ENCODE measurements at places on chromosomes 5 and 9.
A peak's percentile ranks its signal among the peaks of the same experiment; 100 is the strongest.

GRCh38 chr5:116038817-116039216 is 6.5 kb downstream of the ARL14EPL start:
- no peaks in the 10 kb centered on the region for H3K36me3 ChIP-seq
- peaks cover 3% of the 10 kb centered on the region for H3K27me3 ChIP-seq
- no peak overlapping the region for H3K4me3 ChIP-seq
- DNase-seq, result no peak
- peaks cover 23% of the 10 kb centered on the region for H3K4me1 ChIP-seq

GRCh38 chr5:137236252-137236651 is 262.9 kb downstream of the SPOCK1 start:
- no peak overlapping the region for H3K4me3 ChIP-seq
- H3K27me3 ChIP-seq, result no peaks in the 10 kb centered on the region
- H3K36me3 ChIP-seq, result no peaks in the 10 kb centered on the region
- H3K27ac ChIP-seq, result no peak overlapping the region

DNA sequence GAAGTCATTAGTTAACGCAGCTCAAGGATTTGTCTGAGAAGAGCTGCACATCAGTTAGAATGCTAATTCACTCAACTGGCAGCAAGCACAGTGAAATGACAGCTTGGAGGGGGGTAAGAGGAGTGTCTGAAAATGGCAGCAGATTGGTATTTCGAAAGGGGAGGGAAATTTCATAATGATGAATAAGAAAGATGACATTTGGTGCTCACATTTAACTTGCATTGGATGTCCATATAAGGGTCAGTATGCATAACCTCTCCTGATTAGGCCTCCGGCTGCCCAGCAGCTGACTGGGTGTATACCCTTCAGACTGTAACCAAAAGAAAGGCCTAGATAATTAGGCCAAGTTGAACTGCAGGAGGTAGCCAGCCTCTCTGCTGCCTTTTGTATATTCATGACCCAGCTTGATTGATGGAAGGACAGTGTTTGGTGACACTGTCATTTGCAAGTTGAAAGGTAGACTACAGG is 131.0 kb downstream of the PBX3 start:
- H3K27ac ChIP-seq, result peak overlapping the region; percentile 30
- no peaks in the 10 kb centered on the region for H3K4me1 ChIP-seq
- no peaks in the 10 kb centered on the region for H3K36me3 ChIP-seq
- H3K4me3 ChIP-seq, result no peak overlapping the region
- H3K27me3 ChIP-seq, result no peaks in the 10 kb centered on the region
- no peak for DNase-seq

- H3K4me1 ChIP-seq, result peaks cover 63% of the 10 kb centered on the region
- peaks cover 4% of the 10 kb centered on the region for H3K36me3 ChIP-seq
- no peaks in the 10 kb centered on the region for H3K27me3 ChIP-seq
- no peak overlapping the region for H3K27ac ChIP-seq
Observed at GRCh38 chr5:96690861-96691260, 28.7 kb downstream of the CAST start.

GRCh38 chr5:32394981-32395380 is 49.6 kb downstream of the ZFR start:
- peaks cover 46% of the 10 kb centered on the region for H3K36me3 ChIP-seq
- H3K4me3 ChIP-seq, result no peak overlapping the region
- no peaks in the 10 kb centered on the region for H3K27me3 ChIP-seq
- H3K4me1 ChIP-seq, result peaks cover 4% of the 10 kb centered on the region
- DNase-seq, result no peak

- H3K27ac ChIP-seq, result no peak overlapping the region
- H3K4me3 ChIP-seq, result no peak overlapping the region
- H3K36me3 ChIP-seq, result no peaks in the 10 kb centered on the region
- H3K27me3 ChIP-seq, result peaks cover 5% of the 10 kb centered on the region
- no peaks in the 10 kb centered on the region for H3K4me1 ChIP-seq
- no peak for DNase-seq
Observed at GRCh38 chr9:94014066-94014654, 59.0 kb upstream of the BARX1 start.

DNA sequence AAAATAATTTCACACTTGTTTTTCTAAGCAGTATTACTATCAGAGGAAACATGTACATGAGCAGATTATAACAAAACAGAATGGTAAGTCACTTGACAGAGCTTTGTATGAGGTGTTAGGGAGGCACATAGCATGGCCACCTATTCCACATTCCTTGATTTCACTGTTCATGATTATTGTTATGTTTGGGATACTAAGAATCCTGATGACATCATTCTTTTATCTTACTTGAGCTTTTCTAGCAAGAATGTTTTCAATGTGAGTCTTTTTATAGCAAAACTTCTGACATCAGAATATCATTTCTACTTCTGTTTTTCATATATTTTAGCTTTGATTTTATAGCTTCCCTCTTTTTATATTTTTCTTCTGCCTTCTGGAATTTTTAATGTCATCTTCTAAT is 208.2 kb downstream of the DMRTA1 start:
- no peaks in the 10 kb centered on the region for H3K27me3 ChIP-seq
- no peak overlapping the region for H3K4me3 ChIP-seq
- no peak for DNase-seq
- no peaks in the 10 kb centered on the region for H3K36me3 ChIP-seq
- no peaks in the 10 kb centered on the region for H3K4me1 ChIP-seq

DNA sequence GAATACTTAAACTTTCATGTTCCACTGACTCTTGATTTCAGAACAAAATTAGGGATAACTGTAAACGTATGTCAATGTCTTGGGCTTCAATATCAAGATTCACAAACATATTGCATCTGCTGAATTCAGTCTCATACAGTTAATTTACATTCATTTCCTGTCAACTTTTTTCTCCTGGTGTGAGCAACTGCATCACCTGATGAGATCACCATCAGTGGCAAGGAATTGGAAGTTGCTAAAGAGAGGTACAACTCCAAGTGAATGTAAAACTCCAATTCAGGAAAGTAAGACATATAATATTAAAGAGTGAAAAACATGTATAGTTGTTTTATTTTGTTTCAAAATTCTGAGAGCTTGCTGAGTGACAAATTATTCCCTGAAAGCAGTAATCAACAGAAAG is 1336.2 kb upstream of the C9orf72 start:
- no peak overlapping the region for H3K4me3 ChIP-seq
- DNase-seq, result no peak
- H3K36me3 ChIP-seq, result no peaks in the 10 kb centered on the region
- H3K4me1 ChIP-seq, result no peaks in the 10 kb centered on the region
- no peaks in the 10 kb centered on the region for H3K27me3 ChIP-seq

DNA sequence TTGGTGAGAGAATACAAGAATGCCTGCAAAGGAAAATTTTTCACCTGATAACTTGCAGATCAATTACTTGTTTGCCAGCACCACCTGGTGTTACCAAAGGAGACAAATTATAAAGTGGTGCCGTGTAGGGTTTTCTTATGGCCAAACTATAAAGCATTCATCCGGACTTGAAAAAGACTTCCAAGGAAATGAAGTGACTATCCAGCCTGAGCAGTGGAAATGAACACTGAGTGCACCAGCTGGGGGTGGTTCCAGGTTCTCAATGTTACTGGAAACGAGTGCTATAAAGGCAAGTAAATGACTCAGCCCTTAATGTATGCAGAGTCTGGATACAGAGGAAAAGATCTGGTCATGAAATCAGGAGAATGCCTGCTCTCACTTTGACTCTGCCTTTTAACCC is 113.1 kb downstream of the DNAH5 start:
- no peaks in the 10 kb centered on the region for H3K27me3 ChIP-seq
- no peak overlapping the region for H3K27ac ChIP-seq
- no peaks in the 10 kb centered on the region for H3K4me1 ChIP-seq
- H3K4me3 ChIP-seq, result no peak overlapping the region
- DNase-seq, result no peak

DNA sequence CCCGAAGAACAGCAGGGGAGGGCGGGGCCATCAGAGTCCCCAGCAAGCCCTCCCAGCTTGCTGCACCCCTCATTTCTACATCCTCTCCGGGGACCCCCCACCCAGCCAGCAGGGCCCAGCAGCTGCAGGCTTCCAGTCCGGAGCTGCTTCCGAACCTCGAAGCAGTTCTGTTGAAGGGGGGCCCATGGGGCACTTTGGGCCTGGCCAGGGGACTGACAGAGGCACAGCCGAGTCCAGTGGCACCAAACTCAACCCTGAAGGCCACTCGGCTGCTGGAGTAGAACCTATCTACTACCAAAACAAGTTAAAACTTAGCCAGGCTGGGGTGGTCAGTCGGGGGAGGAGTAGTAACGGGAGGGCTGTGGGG is 8.1 kb upstream of the CCDC187 start:
- DNase-seq, result no peak
- no peak overlapping the region for H3K4me3 ChIP-seq
- peaks cover 27% of the 10 kb centered on the region for H3K27me3 ChIP-seq
- peaks cover 8% of the 10 kb centered on the region for H3K36me3 ChIP-seq

DNA sequence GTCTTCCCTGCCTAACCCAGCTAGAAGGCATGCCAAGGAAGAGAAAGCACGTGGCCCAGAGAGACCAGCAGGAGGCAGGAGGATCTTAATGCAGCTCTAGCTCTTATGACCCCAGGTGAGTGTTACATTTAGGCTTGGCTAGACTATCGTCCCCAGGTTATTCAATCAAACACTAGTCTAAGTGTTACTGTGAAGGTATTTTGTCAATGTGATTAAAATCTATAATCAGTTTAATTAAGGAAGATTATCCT is 483.7 kb downstream of the BNC2 start:
- no peak overlapping the region for H3K27ac ChIP-seq
- no peaks in the 10 kb centered on the region for H3K4me1 ChIP-seq
- H3K36me3 ChIP-seq, result no peaks in the 10 kb centered on the region
- H3K27me3 ChIP-seq, result no peaks in the 10 kb centered on the region

DNA sequence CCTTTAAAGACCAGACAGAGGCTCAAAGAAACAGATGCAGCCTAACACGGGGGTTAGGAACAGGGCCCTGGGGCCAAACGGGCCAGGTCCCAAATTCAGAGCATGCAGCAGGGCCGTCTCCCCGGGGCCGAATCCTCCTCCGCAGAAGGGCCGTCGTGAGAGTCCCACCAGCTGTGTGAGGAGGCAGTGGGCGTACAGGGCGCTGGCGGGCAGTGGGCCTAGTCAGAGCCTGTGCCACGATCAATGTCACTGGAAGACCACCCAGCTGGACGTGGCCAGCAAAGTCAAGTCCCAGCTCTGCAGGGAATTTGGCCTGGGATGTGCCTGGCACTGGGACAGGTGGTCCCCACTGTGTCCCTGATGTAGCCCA is 15.8 kb upstream of the FCN2 start:
- no peak overlapping the region for H3K4me3 ChIP-seq
- H3K36me3 ChIP-seq, result no peaks in the 10 kb centered on the region
- no peaks in the 10 kb centered on the region for H3K4me1 ChIP-seq
- H3K27me3 ChIP-seq, result peaks cover 2% of the 10 kb centered on the region
- no peak for DNase-seq
- H3K27ac ChIP-seq, result no peak overlapping the region

All from immature natural killer cell (primary cell).